ENCODE measurements at places on chromosomes 11 and 22.

DNA sequence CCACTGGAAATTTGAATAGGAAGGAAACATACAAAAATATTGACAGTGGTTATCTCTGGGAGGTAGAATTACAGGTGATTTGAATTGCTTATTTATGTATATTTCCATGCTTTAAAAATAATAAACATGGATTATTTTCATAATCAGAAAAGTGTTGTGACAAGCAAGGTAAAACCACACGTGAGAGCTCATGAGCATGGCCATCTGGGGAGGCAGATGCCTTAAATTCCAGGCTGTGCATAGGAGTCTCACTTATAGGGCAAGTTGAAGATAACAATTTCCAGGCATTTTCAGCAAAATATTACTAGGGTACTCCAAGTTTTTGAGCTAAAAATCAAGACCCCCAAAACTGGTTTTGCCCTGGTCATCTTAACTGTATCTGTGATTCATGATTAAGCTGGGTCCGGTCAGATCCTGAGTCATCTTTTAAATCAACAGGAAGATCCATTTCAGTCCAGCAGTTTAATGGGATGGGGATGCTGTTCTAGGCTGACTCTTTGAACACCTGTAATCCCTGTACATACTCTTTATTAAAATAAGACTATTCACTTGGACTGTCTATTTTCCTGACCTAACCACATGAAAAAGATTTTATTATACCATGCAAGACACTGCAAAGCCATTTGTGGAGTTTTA is 115.8 kb upstream of the NARS2 start:
- peak; percentile 6 for DNase-seq

DNA sequence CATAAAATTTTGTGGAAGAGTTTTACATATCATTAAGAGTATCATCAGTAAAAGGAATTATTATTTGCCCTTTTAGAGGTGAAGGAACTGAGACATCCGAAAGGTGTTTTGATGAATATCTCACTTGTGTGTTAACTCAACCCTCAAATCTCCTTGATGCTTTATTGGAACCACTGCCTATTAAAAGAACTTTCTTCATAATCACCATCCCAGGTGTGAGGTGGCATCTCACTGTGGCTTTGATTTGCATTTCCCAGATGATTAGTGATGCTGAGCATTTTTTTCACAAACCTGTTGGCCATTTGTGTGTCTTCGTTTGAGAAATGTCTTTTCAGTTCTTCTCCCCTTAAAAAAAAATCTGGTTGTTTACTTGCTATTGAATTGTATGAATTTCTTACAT is 134.0 kb upstream of the SYN3 start:
- no peak for DNase-seq

DNA sequence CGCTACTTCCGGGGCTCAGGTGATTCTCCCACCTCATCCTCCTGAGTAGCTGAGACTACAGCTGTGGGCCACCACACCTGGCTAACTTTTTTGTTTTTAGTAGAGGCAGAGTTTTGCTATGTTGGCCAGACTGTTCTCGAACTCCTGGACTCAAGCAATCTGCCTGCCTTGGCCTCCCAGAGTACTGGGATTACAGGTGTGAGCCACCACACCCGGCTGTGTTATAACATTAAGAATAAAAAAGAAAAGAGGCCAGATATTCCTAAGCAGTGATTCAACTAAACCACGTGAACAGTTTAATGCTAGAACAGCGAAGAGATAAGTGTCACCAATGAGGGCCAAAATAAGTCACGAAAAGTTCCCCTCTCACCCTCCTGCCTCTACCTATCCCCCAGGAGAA is 3.7 kb downstream of the PRDM10 start:
- DNase-seq = no peak

DNA sequence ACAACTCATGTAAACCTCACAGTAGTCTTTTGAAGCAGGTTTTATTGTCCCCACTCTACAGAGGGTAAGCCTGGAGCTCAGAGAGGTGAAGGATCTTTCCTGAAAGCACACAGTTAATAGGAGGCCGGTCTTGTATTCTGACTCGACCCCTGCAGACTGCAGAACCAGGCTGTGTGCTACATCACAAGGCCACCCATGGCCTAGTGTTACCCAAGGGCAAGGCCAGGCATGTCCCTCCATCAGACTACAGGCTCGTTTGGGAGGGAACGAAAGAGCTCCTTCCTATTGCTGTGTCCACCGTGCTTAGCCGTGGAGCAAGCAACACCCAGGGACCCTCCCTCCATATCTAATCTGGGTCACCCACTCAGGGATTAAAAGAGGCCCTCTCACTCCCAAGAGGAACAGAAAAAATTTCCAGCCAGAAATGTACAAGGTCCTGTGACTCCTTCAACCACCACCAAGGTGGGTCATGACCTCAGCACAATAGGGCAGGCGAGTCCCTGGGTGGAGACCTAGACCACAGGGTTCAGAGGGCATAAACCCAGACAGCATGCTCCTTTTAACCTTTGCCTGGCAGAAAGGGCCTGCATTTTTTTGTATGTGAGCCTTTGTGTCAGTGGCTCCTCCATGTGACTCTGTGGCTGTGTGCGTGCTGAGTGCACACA is 6.3 kb upstream of the SMIM35 start:
- DNase-seq = no peak

- DNase-seq = no peak
Measured at GRCh38 chr11:8315463-8315862, 51.8 kb upstream of the LMO1 start.

Data from fibroblast of upper back skin (primary cell).